Upper lobe of left lung (tissue), 6 donors: ENCODE measurements at places on chromosomes 12 and 14. TPM values are rescaled to one million over a fixed set of nuclear protein-coding genes. Genes with fewer than 3 reads are reported as not detected.
A peak's percentile ranks its signal among the peaks of the same experiment; 100 is the strongest.

CPM gene
- total RNA-seq = 198 TPM

DNA sequence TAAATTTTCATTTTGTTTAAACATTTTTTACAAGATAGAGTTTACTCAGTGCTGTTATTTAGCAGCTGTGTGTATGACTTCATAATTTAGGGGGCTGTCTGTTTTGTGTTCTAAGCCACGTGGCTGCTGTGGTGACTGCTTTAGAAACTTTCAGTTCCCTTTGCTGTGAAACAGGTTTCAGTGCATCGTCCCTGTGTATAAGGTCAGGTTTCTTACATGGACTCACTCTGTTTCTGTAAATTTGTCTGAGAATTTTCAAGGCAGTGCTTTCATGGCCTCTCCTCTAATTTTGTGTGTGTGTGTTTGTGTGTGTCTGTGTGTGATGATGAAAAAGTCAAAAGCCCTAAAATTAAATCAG, 32.4 kb downstream of the BICD1 start:
- no peak for DNase-seq

DNA sequence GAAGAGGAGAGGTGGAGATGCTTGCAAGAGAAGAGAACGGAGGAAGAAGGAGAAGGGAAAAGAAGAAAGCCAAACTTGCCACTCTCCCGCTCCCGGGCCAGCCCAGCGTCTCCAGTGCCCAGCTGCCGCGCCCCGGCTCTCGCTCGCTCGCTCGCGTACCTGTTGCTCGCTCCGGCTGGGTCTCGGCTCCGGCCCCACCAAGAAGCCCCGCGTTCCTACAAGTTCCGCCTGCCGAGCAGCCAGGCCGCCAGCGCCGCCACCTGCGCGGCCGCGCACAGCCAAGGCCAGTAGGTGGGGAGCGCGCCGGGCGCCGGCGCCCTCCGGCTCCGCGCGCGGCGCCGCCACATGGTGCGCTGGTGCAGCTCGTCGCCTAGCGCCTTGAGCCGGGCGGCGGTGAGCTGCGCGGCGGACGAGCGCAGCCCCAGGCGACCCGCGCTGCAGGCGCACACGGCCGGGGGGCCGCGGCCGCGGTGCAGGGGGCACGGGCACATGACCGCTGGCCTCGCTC, 370 bp downstream of the HRK start:
- DNase-seq = no peak

GRCh38 chr12:46150735-46151134, 118.1 kb downstream of the SLC38A1 start:
- DNase-seq = no peak

ACRBP gene
- 5.2 TPM for total RNA-seq

- no peak for DNase-seq
These were observed 55.7 kb downstream of the VRK1 start for GRCh38 chr14:96852823-96853422.

BCL11B gene
- 4.5 TPM for total RNA-seq

ACSS3 gene
- 23.5 TPM for total RNA-seq

LRIG3 gene
- total RNA-seq = 91.8 TPM

TAPBPL gene
- total RNA-seq = 58.1 TPM

- DNase-seq = no peak
These were observed 445.2 kb downstream of the NAV3 start for GRCh38 chr12:78275886-78276285.

- no peak for DNase-seq
These were observed 8.7 kb upstream of the RESF1 start for GRCh38 chr12:31950492-31950891.

DNA sequence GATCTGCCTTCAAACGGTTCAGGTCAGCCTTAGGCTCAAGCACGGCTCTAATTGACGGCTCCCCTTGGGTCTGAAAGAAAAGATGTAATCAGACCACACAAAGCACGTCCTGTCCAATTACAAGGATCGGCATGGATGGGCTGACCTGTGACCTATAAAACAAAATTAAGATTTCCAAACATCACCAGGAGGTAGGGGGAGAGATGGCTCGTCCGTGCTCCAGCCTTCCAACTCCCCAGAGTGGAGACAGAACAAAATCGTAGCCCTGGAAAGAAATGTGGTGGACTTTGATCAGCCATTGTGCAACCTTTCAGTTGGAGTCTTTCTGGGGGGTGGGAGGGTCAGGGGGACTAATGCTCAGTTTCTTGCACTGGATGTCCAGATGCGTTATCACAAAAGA, 226.6 kb upstream of the DIO3 start:
- DNase-seq = no peak

DNA sequence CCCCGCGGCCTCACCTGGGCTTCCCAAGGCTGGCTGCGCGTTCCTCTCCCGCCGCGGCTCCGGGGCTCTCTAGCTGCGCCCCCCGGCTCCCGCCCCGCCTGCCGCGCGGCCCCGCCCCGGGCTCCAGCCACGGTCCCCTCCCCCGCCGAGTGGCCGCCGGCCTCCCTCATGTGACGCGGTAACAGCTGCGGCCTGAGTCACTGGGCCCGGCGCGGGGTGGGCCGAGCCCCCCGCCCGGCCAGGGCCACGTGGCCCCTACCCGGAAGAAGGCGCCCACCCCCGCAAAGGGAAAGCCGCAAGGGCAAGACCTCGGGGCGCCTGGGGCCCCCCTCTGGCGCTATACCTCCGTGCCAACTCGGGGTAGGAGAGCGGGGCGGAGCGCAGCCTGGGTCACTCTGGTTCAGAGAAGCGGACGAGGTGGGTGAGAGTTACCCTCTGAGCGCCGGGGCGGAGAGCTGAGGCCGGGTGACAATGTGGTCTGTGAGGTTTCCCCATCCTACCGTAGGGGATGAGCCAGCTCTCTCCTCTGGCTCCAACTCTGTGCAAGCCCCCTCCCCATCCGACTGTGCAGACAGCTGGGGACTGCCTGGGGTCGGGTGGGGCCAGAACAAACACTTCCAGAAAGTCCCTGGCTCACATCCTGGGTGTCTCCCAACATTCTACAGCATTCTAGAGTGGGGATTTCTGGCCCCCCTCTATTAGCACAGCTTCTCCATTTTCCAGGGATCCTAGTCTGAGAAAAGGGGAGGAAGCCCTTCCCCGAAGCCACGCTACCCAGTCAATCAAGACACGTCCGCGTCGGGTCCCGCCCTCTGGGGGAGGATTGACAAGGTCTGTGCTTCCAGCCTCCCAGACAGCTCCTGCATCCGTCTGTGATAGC, at the start of gene CD63:
Gene CD63, minus strand, starts transcription at position 71 of the 880 bp plus-strand sequence. CDS start 668 bp downstream, outside the sequence.
- peak; percentile 95 for DNase-seq

DNA sequence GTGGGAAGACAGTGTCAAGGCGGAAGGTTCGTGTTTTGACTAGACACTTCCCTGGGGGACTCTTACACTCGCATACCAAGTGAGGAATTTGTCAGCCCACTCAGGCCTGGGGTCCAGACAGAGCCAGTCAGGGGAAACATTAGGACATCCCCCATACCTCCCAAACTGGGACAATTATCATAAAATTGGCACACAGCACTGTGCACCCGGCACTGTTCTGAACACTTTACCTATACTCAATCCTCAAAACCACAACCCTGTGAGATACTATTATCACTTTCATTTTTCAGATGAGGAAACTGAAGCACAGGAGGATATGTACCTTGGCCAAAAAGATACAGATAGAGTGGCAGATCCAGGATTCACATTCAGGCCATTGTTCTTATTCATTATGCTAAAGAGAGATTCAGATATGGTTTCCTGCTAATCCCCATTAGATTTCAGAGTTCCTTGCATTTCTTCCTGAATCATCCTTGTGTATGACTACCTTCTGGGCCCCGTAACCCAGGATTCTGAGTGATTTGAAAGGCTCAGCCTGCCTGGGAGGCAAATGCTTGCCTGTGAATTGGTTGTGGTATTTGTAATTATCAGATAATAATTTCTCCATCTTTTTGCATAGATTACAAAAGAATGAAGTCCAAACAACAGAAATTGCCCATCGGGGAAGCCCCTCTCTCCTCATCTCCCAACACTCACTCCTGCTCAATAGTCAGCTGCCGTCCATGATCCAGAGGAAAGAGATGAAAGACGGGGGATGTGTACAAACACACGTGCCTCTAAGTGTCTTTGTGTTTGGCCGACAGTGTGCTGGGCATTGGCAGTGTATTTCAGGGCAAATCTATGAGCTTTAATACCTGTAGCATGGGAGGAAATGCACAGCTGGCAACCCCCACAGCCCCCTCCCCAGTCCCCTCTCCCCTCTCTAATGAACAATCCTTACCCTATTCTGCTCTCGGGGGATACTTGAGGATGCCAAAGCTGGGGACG, 4.6 kb downstream of the TAC3 start:
- DNase-seq = no peak

TIMM9 gene
- total RNA-seq = 10.5 TPM

DNA sequence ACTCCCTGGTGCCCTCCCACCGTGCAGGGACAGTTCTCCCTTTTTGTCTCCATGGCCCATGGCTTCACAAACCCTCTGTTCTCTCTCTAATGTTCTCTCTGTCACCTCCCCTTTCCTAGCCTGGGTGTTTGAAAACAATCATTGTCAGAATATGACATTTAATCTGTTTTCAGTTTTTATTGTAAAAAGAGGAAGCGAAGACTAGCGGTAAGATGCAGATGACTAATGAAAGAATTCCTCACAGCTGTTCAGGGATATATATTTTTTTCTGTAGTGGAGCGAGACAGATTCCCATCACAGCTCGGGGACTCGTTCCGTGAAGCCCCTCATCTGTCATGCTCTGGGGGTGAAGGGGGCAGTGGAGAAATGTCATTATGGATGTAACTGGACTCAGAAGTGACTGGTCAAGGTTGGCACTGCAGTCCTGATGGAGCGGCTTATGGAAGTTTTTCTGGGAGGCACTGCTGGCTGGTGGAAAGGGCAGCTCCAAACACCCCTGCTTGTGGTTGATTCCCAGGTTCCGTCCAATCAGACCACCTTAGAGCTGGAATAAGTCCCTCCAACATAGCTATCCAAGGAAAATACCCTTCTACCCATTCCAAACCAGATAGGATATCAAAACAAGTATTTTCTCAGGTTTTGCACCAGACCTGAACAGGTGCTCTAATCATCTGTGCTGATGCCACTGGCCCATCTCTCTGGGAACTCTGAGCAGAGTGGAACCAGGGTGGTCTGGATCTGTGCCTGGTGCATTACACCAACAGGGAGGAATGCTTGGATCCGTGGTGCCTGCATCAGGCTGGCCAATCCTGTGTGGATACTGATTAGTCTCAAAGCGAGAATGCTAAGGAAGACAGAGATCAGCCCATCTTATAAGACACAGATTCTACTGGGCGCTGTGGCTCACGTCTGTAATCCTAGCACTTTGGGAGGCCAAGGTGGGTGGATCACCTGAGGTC, 84.7 kb downstream of the GPATCH2L start:
- no peak for DNase-seq

DNA sequence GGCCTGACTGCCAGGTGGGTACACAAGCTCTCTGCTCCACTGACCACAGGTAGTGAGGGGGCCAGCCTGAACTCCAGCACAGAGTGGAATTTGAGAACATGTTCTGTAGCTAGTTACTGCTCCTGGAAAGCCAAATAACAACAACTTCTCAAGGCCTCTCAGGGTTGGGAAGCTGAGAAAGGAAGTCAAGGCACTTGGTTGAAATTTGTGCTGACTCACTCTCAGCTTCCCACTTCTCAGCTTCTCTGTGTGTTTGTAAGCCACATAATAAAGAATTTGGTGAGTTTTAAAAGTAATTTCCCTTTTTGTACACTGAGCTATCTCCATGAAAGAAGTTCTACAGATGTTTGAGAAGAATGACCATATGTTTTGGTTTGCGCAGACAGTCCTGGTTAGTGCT, 234.9 kb downstream of the KTN1 start:
- no peak for DNase-seq

DNA sequence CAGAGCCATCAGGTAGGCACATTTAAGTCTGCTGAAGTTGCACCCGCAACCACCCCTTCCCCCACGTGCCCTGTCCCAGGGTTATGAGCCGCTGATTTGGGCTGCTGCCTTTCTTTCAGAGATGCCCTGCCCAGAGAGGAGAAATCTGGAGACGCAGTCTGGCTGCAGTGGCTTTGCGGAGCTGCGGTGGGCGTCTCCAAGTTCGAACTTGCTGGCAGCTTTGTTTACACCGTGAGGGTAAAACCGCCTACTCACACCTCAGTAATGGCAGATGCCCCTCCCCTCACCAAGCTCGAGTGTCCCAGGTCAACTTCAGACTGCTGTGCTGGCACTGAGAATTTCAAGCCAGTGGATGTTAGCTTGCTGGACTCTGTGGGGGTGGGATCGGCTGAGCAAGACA, 14.7 kb downstream of the PTCSC3 start:
- DNase-seq = peak; percentile 8

CLMN gene
- total RNA-seq = 22.0 TPM

- DNase-seq = no peak
These were observed 167.3 kb upstream of the AVPR1A start for GRCh38 chr12:63318313-63318712.

GRCh38 chr12:123056053-123056452, 75.6 kb downstream of the ARL6IP4 start:
- no peak for DNase-seq

POLE2 gene
- 0.49 TPM for total RNA-seq

DNA sequence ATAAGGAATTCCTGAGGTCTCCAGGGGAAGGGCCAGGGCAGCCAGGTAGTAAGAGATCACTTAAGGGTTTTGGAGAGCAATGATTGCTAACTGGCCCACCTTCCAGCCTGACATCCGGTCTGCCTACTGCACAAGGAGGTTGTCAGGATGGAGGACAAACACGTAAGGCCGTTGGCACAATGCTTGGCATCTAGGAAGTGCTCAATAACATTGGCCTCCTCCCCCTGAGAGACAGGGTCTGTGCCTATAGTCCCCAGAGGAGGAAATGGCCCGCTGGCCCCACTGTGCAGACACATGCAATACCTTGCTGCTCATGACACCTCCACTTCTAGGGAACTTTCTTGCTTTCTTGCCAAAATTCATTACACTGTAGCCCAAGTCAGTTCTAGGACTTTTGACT, 73.2 kb downstream of the NTF3 start:
- no peak for DNase-seq
